Fibroblast of the aortic adventitia (primary cell): ENCODE measurements at places on chromosomes 4 and X. TPM values are rescaled to one million over a fixed set of nuclear protein-coding genes. Genes with fewer than 3 reads are reported as not detected.

The HAND2 gene
- 31.3 TPM in 2 replicates for total RNA-seq

The ADAMTS3 gene
- total RNA-seq = 5.0 and 20.3 TPM in 2 replicates

The BEND2 gene
- not detected in 2 replicates for total RNA-seq

The IQCM gene
- total RNA-seq = 0.16 and 0.27 TPM in 2 replicates

The AFM gene
- not detected in 2 replicates for total RNA-seq

The SPANXA1 gene
- total RNA-seq = not detected in 2 replicates

The PIGA gene
- total RNA-seq = 1.9 and 10.5 TPM in 2 replicates

The ANXA3 gene
- 12.3 and 31.2 TPM in 2 replicates for total RNA-seq

The DACH2 gene
- 0.09 TPM in 1 of 2 replicates, not detected in the other for total RNA-seq

The OTUD6A gene
- total RNA-seq = not detected in 2 replicates

The MAMLD1 gene
- 0.49 and 1.9 TPM in 2 replicates for total RNA-seq

The TXK gene
- 0.25 and 0.90 TPM in 2 replicates for total RNA-seq

The FRAS1 gene
- total RNA-seq = 1.9 and 16.8 TPM in 2 replicates

The REPS2 gene
- 0.82 and 1.7 TPM in 2 replicates for total RNA-seq

The POU4F2 gene
- total RNA-seq = not detected in 2 replicates

The TEX28 gene
- total RNA-seq = not detected in 2 replicates

The SSX4 gene
- not detected in 2 replicates for total RNA-seq

The VSIG4 gene
- not detected in 2 replicates for total RNA-seq

The PABPC1L2A gene
- not detected in 2 replicates for total RNA-seq

The AWAT2 gene
- under 0.01 TPM in 1 of 2 replicates, not detected in the other for total RNA-seq

The SLC4A4 gene
- total RNA-seq = 2.1 and 2.4 TPM in 2 replicates

The NSG1 gene
- 0.09 and 2.7 TPM in 2 replicates for total RNA-seq

The PLAC8 gene
- total RNA-seq = 0.36 and 1.1 TPM in 2 replicates

The CXCL11 gene
- not detected in 2 replicates for total RNA-seq

The PITX2 gene
- total RNA-seq = 0.18 and 1.4 TPM in 2 replicates

The TSPAN6 gene
- 32.5 and 46.6 TPM in 2 replicates for total RNA-seq

The HSFX1 gene
- 0.45 TPM in 1 of 2 replicates, not detected in the other for total RNA-seq

The AFF1 gene
- 21.9 and 41.9 TPM in 2 replicates for total RNA-seq

The FDCSP gene
- total RNA-seq = not detected in 2 replicates
